ENCODE measurements at places on chromosomes 11 and 22. TPM values are rescaled to one million over a fixed set of nuclear protein-coding genes. Genes with fewer than 3 reads are reported as not detected.

- no peak for DNase-seq
These were observed 72.9 kb upstream of the ANO1 start for GRCh38 chr11:70005107-70005818.

OSM gene
- 0.46 TPM for polyA plus RNA-seq

FAT3 gene
- polyA plus RNA-seq, result 0.39 TPM

GRCh38 chr11:77215106-77215505 is 86.4 kb downstream of the GDPD4 start:
- no peak for DNase-seq

DNA sequence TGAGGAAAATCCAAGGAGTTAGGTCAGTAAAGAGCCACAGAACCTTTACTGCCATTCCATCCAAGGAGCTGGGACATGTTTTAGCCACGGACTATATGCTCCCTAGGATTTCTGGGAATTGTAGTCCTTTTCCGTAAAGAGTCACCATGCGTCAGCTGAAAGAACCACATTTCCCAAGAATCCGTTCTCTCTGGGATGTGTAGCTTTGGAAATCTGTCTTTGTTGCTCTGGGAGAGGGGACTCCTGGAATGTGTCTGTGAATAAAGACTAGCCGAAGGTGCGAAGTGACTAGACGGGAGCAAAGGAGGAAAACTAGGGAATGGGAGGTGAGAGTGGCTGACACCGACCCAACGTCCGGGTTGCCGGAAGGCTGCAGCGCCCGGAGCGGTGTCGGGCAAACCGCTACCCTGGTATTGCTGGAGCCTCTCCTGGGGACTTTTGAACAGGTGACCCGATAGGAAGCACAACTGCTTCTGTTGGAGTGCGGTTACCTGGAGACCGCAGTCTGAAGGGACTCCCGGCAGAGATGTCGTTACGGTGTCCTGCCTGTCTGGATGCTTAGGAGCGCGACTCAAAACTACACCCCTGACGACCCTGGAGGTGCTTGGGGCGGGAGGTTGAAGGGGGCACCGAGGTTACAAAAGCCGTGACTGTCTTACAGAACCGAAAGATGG is at the start of gene IFTAP:
TSS of gene IFTAP (plus strand) at position 187 of the 674 bp plus-strand sequence. CDS start 15,602 bp downstream, outside the sequence.
- DNase-seq, result peak; percentile 49

GRCh38 chr11:29293825-29294224 is 723.0 kb downstream of the KCNA4 start:
- no peak for DNase-seq

DNA sequence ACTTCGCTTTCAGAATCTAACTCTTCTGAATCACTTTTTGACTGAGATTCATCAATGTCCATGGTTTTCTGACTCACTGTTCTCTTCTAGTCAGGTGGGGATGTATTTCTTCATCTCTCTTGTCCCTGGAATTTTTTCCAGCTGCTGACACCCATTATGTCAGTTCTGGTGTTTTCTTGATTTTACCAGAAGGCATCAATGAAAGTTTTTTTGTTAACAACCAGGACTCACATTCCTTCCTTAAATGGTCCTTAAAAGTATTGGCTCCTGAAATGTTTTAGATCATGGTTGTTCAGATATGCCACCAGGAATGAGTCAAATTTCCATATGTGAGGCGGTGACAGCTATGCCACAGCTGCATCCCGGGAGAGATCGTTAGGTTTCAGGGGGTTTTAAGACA is 12.9 kb downstream of the MICAL2 start:
- DNase-seq, result no peak

SLC22A6 gene
- polyA plus RNA-seq, result not detected

DNA sequence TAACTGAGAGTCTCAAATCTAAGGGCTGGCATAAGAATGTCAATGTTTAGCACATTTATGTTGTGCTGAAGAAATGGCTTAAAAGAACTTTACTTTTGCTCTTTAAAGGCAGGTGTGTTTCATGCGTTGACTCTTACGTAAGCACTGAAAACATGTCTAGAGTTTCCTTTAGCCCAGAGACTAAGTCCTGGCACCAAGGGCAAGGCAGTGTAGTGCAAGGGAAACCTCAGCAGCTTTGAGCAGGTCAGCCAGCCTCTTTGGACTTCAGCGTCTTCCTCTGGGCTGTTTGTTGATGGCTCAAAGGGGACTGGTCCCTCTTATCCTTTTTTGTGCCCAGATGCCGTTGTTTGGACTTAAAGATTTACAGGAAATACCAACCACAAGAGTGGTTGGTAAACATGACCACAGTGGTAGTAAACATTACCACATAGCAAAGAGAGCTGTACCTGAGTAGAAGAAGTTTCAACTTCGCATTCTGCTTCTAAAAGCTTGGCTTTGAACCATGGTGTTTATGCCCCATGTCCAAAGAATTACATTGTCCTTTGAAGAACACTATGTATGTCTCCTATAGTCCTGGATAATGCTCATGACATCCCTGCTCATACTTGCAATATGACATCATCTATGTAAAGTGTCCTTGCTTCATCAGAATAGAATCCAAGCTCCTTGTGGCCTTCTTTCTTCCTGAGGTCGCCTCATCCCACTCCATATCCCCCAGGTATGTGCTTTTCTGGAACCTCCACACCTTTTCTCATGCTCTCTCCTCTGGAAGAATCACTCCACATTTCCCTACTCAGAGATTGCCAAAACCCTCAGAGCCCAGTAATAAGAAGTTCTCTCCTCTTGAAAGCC is 23.5 kb downstream of the TENM4 start:
- DNase-seq, result no peak

GRCh38 chr11:15730995-15731385 is 616.3 kb downstream of the INSC start:
- DNase-seq, result no peak

DNA sequence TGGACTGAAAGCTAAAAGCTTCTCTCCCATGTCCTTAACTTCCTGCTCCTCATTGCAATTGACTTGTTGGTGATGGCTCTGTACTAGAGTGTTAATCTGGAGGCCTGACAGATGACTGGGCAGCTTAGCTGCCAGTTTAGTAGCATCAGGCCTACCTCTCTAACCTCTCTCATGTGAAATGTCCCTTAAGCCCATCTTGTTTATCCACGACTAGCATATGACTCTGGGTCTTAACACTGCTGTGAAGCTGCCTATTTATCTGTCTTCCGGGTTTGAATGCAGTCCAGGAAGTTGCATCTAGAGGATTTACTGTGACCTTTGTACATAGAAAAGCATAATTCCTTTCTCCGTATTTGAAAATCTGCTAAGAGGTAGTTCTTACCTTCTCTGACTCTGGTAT is 85.3 kb upstream of the HORMAD2 start:
- no peak for DNase-seq

GRCh38 chr11:38095268-38095667 is 1497.2 kb upstream of the RAG2 start:
- no peak for DNase-seq

PRDM11 gene
- 8.7 TPM for polyA plus RNA-seq

OR52I2 gene
- not detected for polyA plus RNA-seq

DNA sequence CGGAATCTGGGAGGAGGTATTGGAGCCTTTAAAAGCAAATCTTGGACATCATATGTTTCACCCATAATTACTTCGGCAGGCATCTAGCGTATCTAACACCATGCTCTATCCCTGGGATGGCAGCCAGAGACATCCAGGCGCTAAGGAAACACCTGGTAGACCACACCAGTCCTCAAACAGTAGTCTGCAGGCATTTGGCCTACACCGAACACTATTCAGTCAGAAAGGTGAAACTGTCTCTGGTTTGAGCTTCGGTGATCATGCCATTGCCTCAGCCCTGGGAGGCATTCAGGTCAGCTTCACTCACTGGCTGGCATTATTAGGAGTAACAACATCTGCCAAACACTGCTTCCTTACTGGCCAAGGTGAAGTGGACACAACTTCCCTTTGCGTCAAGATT is 11.7 kb downstream of the SIRT3 start:
- no peak for DNase-seq

MRGPRD gene
- polyA plus RNA-seq, result not detected

MPZL2 gene
- polyA plus RNA-seq, result 9.6 TPM

DNA sequence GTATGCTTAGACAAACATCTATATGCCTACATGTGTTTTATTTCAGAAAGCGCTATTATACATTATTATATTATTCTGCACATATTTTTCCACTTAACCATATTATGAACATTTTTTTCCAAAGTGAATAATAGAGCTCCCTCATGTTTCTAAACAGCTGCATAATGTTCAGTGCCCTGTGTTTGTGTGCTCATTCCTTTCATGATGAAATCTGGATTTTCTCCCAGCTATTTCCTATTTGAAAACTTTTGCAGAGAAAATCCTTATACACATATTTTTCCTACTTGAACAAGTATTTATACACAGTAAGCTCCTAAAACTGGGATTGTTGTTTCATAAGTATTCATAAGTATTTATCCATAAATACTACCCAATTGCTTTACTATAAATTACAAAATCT is 18.1 kb upstream of the RFPL2 start:
- no peak for DNase-seq

TSSK2 gene
- not detected for polyA plus RNA-seq

DNA sequence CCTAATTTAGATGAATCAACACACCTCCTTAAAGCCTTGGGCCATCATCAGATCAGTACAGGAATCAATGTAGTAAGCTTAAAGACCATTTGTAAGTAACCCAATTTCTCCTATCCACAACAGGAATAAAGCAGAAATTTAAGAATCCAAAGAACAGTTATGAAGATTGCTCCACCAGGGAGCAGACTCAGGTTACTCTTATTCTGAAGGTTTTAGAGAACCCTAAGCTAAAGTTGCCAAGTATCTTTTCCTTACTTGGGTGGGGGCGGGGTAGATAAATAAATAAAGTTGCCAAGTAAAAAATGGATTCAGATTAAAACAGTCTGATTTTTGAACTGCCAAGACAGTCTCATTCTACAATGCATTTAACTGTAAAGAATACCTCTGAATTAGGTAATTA is 18.1 kb downstream of the CKAP5 start:
- no peak for DNase-seq

DNA sequence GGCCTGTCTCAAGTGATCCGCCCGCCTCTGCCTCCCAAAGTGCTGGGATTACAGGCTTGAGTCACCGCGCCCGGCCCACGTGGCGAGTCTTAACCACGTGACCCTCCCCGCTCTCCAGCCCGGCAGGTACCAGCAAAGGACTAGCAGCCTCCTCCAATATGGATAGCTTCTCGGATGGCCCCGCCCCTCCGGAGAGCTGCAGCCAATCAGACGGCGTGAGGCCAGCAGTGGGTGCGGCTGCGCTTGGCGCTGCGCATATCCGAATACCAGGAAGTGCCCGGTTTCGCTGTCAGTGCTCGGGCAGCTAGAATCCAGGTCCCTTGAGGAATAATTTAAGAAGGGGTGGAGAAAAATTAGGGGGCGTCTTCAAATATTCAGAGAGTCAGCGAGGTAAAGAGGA is 14.7 kb upstream of the PISD start:
- peak; percentile 95 for DNase-seq

- no peak for DNase-seq
These were observed 14.9 kb upstream of the OMP start for GRCh38 chr11:77087723-77088225.

- peak; percentile 46 for DNase-seq
These were observed 3.0 kb upstream of the CASTOR1 start for GRCh38 chr22:30292069-30292970.

- DNase-seq, result no peak
These were observed 33.1 kb upstream of the CARS1 start for GRCh38 chr11:3090096-3090901.

RBMXL2 gene
- polyA plus RNA-seq, result not detected

ZNF280A gene
- 0.17 TPM for polyA plus RNA-seq

DNA sequence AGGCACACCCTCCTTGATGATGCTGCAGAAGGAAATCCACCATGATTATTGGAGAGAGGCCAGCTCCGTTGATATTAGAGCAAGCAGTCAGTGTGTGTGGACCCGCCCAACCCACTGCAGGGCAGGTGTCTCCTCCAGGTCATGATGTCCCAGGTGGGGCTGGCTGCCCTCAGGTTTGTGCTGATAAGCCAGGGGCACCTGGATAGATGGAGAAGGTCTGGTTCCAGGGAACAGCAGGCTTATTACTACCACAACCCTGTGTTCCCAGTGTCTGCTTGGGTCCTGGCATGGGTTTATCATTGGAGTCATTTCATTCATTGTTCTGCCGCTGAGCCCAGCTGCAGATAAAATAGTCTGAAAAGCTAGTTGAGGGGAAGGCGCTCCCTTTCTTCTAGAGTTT is 181.1 kb upstream of the NECTIN1 start:
- no peak for DNase-seq

GRCh38 chr11:45272701-45273100 is 13.4 kb downstream of the SYT13 start:
- no peak for DNase-seq

GRCh38 chr11:94803491-94803890 is 35.3 kb downstream of the AMOTL1 start:
- DNase-seq, result no peak

GRCh38 chr11:72354356-72355115 is 79.8 kb downstream of the CLPB start:
- no peak for DNase-seq

B3GAT1 gene
- polyA plus RNA-seq, result 0.11 TPM

- no peak for DNase-seq
These were observed 49.5 kb upstream of the RRM1 start for GRCh38 chr11:4044976-4045646.

GGTLC2 gene
- not detected for polyA plus RNA-seq

PKNOX2 gene
- 10.6 TPM for polyA plus RNA-seq

All from ovary (tissue), 10 donors.